ENCODE measurements at places on chromosomes 1 and 21.
A peak's percentile ranks its signal among the peaks of the same experiment; 100 is the strongest.

DNA sequence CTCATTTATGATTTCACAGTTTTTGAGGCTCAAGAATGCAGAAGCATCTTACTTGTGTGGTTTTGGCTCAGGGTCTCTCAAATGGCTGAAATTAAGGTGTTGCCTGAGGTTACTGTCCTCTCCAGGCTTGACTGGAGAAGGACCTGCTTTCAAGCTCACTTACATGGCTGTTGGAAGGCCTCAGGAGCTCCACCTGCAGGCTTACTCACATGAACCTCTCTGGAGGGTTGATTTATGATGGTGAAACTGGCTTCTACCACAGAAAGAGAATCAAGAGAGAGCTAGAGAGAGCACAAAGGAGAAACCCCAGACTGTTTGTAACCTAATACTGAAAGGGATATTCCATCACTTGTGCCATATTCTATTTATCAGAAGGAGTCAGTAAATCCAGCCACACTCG lies 6.2 kb upstream of the KCNK2 start:
- DNase-seq: no peak

- DNase-seq: no peak
Observed at GRCh38 chr1:36098650-36099365, 10.1 kb downstream of the ADPRS start.

GRCh38 chr1:167465018-167465417 lies 53.3 kb downstream of the CD247 start:
- no peak for DNase-seq

- DNase-seq: no peak
Observed at GRCh38 chr1:226207048-226207447, 16.4 kb upstream of the MIXL1 start.

DNA sequence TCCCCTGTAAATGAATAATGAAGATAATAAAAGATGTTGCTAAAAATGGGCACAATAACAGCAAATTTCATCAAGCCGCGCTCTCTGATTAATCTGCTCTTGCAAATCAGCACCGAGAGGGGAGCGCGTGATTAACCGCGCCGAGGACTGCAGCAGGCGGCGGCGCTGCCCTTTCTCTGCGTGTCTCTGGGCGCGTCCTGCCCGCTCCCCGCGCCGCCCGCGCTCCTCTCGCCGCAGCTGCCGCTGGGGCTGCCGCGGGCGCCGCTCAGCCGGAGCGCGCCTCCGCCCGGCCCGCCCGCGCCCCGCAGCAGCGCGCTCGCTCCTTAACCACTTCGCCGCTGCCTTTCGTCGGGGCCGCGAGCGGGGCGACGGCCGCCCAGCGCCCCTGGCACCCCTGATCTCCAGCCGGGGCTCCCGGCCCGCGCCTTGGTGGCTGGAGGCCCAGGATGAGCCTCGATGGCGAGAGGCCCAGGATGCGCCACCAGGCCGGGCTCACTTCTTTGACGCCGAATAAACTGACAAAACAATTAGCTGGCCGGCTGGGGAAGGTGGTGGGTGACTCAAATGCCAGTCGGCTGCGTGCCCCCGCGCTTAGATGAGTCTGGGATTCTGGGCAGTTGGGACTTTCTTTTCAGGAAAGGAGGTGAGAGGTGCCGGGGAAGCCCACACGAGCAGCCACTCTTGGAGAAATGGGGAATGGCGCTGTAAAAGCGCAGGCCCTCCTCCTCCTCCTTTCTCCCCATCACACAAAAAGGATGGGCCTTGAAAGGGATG lies 221.4 kb upstream of the PKN2 start:
- DNase-seq: no peak

GRCh38 chr1:8562881-8563865 lies 245.3 kb downstream of the SLC45A1 start:
- no peak for DNase-seq

DNA sequence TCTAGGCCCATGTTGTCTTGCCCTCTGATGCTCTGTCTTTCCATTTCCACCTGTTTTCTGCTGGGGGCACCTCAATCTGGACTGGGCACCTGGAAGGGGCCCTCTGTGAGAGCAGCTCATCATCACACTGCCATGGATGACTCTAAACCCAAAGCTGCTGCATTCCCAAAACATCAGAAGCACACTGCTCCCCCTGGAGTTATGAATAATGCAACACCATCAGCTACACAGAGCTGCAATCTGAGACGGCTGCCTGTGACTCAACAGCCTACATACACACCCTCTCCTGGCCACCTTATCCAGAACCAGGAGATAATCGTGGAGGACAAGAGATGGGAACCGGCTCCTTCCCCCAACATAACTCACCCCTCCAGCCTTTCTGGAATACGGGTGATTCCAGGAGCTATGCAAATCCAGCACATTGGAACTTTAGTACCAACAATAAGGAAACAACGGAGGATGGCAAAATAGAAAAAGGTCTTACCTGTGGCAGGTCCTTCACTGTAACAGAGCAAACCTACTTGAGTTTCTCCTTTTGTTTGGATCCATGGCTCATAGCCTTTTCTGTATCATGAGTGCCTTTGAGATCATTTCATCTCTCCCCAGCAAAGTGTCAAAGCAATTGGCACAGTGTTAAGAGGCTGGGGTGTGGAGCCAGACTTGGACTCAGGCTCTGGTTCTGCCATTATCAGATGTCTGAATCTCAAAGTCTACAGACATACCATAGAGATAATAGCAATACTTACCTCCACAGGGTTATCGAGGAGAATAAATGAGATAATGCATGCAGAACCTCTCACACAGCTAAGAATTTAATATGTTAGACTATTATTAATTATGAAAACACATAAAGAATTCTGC lies 29.3 kb downstream of the AK2 start:
- DNase-seq: peak; percentile 40

DNA sequence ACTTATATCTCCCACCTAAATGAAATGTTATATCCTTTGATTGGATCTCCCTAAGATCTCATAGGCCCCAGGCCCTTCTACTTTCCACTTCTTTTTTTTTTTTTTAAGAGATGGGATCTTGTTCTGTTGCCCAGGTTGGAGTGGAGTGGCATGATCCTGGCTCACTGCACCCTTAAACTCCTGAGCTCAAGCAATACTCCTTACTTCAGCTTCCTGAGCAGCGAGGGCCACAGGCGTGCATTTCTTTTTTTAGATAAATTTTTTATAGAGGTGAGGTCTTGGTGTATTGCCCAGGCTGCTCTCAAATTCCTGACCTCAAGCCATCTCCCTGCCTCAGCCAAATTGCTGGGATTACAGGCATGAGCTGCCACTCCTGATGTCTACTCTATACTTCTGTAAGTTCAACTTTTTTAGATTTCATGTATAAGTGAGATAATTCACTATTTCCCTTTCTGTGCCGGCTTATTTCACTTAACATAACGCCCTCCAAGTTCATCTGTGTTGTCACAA lies 987.5 kb upstream of the NCAM2 start:
- DNase-seq: no peak

DNA sequence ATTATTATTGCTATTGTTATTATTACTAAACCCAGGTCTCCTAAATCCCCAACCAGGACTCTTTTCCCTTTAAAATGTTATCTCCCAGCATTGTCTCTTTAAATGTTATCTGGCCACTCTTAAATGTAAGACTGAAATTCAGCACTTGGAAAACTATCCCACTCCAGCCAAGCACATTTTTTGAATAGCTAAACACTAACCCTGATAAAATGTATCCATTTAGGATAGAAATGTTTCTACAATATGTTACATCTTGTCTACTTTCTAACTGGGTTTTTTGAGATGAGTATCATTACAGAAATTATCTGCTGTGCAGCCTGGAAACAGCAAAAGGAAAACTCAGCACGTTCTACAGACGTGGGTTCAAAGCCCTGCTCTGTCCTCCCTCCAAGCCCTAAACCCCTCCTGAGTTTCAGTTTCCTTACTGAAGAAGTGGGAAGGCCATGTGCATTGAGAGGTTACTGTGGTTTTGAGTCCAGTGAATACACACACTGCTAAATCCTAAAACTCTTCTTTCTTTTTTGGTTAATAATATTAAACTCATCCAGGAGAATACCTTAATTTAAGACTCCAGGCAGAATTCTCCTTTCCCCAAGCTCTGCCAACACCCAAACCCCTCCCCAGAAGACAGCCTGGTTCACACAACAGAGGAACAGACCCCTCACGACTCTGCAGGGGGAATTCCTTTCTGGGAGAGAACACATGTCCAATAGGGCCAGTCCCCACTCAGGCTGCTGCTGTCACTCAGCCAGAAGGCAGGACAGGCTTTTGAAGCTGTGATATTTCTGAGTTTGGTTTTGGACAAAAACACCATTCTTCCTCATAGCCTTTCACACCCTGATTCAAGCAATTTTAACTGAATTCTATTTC lies 41.9 kb downstream of the HIVEP3 start:
- DNase-seq: no peak

GRCh38 chr1:212315907-212316306 lies 30.7 kb downstream of the PPP2R5A start:
- peak; percentile 19 for DNase-seq

GRCh38 chr21:10272216-10272615 lies 249.2 kb upstream of the TPTE start:
- DNase-seq: no peak

DNA sequence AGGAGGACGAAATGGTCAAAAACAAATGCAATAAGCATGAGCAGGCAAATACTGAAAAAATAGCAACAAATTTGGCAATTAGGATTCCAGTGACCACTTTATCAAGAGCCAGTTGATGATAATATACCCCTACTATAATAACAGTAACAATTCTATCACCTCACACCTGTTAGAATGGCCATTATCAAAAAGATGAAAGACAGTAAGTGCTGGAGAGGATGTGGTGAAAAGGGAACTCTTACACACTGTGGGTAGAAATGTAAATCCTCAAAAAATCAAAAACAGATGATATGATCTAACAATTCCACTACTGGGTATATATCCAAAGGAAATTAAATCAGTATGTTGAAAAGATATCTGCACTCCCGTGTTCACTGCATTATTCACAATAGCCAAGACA lies 114.3 kb upstream of the GFI1 start:
- no peak for DNase-seq

DNA sequence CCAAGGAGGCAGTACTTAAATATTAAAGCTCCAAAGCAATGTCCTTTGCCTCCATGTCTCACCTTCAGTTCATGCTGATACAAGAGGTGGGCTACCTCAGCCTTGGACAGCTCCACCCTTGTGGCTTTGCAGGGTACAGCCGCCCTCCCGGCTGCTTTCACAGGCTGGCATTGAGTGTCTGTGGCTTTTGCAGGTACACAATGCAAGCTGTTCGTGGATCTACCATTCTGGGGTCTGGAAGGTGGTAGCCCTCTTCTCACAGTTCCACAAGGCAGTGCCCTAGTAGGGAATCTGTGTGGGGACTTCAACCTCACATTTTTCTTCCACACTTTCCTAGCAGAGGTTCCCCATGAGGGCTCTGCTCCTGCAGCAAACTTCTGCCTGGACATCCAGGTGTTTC lies 324.8 kb downstream of the COL11A1 start:
- DNase-seq: no peak

DNA sequence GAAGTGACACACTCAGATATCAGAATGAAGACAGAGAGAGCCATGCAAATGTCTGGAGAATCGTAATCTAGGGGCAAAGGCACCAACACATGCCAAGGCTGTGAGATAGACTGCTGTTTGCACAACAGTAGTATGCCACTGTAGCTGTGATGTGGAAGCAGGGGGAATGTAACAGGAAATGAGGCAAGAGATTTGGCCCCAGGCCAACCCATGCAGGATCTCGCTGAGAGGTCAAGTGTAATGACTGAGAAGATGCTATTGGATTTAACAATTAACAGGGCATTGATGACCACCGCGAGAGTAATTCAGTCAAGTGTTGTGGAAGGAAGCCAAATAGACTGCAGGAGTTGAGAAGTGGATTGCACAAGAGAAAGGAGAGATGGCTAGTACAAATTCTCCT lies 107.3 kb upstream of the ST6GALNAC5 start:
- DNase-seq: peak; percentile 12

GRCh38 chr21:39022863-39023693 lies 160.2 kb downstream of the PSMG1 start:
- DNase-seq: no peak

GRCh38 chr1:247297263-247298123 lies 34.2 kb downstream of the ZNF496 start:
- DNase-seq: no peak

- DNase-seq: no peak
Observed at GRCh38 chr1:227437495-227438008, 119.3 kb upstream of the CDC42BPA start.

DNA sequence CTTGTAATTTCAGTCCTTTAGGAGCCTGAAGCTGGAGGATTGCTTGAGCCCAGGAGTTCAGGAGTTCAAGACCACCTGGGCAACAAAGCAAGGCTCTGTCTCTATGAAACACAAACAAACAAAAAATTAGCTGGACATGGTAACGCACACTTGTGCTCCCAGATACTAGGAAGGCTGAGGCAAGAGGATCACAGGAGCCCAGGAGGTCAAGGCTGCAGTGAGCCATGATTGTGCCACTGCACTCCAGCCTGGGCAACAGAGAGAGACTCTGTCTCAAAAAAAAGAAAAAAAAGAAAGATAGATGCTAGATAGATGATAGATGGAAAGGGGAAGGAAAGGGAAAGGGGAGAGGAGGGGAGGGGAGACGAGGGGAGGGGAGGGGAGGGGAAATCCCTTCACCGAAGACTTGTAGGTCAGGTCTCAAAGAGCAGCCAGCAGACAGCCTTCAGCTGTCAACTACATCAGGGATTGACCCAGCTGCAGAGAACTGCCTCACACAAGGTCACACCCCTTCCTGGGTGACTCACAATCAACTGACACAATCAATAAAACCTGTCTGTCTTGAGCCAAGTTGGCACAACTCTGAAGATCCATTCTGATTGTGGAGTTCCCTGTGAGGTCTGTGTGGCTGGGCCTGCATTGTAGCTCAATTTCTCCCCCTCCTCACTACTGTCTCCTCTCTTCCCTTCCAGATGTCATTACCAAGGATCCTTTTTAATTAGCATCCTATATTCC lies 200.6 kb downstream of the RGS7 start:
- no peak for DNase-seq

Data from CD4-positive, alpha-beta T cell treated with Interleukin-6 for 4 hours (primary cell).